NCI-H2171 treated with DMSO at 0.1 percent for 48 hours (cell line): ENCODE measurements at places on chromosomes 12 and 14.

DNA sequence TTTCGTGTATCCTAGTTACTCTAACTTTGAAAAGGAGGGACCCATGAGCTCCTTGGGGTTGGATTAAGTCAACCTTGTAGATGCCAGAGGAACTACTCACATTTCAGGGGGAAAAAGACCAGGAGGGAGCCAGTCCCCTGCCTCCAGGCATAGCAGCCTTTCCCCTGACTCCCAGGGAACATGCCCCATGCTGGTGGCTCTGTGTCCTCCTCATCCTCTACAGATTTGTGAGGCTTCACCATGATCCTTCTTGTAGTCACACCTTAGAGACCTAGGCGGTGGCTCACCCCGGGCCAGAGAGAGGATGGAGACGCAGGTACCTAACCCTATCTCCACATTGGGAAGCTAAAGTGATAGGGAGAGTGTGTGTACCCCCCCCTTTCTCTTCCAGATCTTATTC is 16.0 kb upstream of the PPP1R1A start:
- no peak for DNase-seq

DNA sequence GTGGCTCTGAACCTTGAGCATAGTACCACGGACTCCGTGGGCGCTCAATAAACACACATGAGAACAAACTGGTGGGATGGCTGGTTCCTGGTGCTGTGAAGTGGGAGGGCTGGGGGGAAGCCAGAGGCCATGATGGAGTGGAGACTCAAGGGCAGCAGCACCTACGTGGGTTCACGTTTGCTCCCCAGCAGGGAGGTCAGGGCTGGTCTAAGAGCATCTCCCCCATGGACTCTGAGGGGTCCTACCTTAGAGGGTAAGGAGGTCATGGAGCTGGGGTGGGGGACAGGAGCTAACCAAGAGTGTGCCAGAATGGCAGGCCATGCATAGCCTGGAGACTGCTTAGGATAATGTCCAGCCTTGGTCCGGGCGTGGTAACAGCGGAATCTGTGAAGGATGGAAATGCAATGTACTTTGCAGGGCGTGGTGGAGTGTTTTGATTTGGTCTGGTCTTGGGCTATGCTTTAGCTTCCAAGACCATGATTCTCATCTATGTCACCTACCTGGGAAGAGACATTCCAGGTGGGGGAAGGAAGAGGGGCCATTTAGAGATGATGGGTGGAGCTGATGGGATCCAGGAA is 103.0 kb downstream of the PRMT8 start:
- DNase-seq, result no peak

DNA sequence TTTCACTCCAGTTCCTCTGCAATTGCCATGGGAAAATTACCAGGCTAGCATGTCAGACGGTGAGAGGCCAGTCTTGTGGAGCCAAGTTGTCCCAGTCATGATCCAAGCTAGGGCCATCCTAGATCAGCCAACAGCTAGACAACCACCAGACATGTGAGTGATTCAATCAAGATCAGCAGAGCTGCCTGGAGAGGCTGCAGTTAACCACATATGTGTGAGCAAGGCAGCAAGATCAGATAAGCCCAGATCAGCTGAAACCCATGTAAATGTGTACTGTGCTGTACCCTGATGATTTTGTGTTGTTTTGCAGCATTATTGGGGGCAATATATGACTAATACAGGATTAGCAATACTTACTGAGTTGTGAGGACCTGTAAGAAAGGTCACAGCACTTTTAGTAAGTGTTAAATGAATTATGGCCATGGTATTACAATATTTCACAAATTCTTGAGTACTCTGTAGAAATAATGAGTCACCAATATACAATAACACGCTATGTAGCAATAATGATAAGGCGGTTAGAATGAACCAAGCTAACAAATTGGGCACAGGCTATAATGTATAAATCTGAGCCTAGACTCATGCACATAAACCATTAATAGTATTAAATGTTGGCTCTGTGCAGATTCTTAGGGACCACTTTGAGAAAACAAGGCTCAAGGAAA is 91.4 kb downstream of the SUDS3 start:
- DNase-seq, result no peak

DNA sequence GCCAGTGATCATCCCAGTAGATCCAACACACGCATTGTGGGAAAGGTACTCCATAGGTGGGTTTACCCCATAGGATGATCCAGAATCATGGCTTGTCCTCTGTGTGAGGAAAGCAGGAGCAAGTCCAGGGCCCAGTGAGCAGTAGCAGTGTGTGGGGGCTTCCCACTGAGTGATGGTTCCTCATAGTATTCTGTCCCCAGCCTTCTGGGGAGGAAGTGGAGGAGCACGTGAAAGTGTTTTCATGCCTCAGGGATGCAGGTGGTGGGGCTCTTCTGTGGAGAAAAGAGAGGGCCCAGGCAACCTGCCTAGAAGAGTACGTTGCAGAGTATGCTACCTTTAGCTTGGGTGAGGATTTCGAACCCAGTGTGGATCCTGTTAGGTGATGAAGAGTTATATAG is 56.5 kb downstream of the SUSD6 start:
- no peak for DNase-seq

DNA sequence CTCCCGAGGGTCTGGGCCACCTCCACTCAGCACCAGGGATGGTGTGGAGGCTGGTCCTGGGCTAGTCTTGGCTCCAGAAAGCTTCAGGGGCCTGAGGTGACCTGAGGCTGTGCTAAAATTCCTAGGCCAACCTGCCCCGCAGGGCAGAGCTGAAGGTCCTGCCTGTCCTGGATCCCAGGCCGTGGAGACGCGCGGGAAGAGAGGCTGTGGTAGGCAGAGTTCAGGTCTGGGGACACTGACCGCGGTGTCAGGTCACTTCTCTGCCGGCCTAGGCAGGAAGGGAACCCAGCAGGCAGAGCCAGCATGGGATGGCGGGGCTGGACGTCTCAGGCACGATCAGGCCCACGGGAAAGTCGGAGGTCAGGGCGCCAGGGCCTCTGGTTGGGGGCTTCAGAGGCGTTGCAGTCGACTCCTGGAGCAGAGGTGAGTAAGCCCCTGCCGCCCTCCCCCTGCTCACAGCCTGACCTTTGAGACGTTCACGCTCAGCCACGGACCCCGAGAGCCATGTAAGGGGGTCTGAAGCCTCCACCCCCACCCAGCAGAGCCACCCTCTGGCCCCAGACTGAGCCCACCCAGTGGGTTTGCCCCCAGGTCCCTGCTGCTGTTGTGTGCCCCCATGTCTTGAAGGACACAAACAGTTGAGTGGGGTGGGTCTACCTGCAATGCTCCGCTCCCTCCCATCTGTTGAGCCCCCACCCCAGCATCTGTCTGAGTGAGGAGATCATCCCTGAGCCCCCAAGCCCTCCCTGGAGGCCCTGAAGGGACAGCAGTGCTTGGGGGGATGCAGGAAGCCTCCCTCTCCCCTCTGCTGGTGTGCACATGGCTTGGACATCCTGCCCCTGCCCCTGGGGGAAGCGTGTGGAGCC is 142.7 kb downstream of the KIF26A start:
- no peak for DNase-seq

GRCh38 chr12:128606051-128606450 is 217.7 kb downstream of the SLC15A4 start:
- no peak for DNase-seq

- no peak for DNase-seq
Measured at GRCh38 chr12:24398605-24399004, 449.1 kb upstream of the SOX5 start.

GRCh38 chr14:63436286-63437098 is 106.7 kb downstream of the PPP2R5E start:
- DNase-seq, result no peak

DNA sequence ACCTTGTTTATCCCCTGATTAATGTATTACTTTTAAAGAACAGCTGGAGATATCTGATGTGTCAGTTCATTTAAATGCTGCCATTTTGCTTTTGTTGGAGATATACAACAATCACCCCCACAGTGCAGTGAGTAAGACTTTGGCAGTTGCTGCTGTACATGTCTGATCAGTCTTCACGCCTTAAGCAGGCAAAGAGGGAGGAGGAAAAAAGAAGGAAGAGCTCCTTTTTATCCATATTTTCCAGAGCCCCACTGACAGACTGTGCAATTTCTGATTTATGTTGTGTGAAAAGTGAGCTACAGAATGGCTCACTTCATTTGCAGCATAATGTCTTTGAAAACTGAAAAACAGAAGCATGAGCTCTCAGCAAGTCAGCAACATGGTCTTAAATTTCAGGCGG is 319.7 kb upstream of the LRIG3 start:
- DNase-seq, result no peak

GRCh38 chr12:67202011-67202677 is 67.0 kb upstream of the CAND1 start:
- DNase-seq, result no peak

- DNase-seq, result peak; percentile 90
Measured at GRCh38 chr14:78524196-78524595, 354.0 kb downstream of the NRXN3 start.

GRCh38 chr12:109689426-109689825 is 24.2 kb upstream of the FAM222A start:
- no peak for DNase-seq

- no peak for DNase-seq
Measured at GRCh38 chr14:81474148-81474492, 59.5 kb downstream of the SEL1L start.

- peak; percentile 93 for DNase-seq
Measured at GRCh38 chr14:32201816-32202490, at the start of gene RNU6-7. Gene RNU6-7, plus strand, starts transcription at chr14:32202045.

- DNase-seq, result no peak
Measured at GRCh38 chr12:67534681-67535080, 113.9 kb upstream of the DYRK2 start.

DNA sequence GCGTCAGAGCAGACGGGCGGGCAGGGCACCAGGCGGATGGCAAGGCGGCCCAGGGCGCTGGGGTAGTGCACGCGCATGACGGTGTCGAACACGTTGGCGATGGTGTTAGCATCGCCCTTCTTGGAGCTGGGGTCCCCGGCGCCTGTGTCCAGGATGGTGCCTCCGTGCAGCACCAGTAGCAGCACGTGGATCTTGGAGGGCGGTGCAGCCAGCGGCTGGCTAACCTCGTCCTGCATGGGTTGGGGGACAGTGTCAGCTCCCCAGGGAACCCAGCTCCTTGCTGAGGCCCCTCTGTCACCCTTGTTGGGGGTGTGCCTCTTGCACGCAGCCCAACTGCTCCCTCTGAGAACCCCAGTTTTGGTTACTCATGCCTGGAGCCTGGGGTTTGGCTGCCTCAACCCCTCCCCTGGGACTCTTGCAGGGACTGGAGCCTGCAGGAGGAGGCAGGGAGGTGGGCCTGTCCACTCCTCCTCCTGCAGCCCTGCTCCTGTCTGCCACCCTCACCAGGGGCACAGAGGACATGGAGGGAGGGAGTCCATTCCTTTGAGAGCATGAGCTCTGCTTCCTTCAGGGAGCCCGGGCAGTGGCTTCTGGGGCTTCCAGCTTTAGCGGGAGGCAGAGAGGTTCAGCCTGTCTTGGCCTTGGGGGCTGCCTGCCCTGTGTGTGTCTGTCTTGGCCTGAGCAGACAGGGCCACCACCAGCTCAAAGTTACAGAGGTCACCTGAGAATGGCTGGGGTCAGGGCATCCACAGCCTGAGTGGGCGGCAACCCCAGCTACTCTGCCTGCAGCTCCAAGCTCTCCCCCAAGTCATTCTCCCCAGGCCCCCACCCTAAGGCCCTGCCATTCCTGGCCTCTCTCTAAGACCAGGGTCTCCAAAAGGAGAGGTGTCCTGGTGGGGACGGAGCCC is 17.1 kb downstream of the ARL6IP4 start:
- no peak for DNase-seq

DNA sequence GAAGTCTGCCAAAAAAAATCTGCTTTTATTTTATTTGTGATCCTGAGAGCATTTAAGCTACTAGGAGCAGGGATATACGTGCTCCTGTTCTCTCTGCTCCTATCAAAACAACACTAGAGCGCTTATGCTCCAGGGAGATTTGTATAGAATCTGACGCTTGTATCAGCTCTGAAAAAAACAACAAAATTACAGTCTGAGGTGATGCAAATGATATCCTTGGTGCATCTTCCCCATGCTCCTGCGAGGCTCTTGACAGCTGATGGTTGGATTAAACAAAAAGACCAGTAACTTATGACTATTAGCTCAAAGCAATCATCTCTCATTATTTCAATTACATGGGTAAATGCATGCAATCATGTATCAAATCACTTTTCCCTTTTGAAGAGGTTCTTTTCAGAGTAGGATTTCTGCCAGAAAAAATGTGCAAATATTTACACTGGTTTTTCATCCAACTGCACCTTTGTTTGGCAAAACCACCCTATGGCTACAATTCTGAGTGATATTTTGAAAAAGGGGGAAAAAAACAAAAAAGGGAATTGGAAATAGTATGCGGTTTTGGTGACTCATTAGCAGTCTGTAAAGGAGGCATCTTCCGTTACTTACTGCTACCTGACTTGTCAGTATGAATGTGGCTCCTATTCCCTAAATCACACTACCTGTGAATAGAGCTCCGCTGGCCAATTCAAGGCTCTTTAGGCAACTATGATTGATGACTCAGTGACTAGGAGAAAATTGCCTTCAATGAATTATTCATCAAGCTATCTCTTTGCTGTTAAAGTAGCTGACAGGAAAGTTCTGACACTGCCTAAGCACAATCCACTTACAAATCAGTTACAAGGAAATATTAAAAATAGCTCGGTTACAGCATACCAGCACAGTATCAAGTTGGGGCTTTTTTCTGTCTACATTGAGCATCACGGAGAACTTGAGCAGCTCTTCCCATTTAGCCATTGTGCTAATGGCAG is 450.0 kb downstream of the FOXG1 start:
- DNase-seq, result peak; percentile 99

DNA sequence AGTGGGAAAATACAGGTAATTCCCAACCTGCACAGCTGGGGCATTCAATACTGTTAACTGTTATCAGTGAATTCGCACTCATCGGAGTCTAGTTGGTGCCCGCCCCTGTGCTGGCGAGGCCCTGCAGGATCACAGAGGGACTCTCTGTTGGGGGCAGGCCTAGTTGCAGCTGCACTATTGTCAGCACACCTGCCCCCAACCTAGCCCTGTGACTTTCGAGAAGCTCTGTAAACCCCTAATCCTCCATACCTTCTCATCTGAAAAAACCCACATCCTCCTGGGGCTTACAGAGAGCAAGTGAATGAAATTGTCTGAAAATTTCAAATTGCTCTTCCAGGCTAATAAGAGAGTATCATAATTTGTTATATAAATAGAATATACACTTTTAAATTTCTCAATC is 132.2 kb upstream of the NUDT4 start:
- no peak for DNase-seq

GRCh38 chr12:123145211-123145610 is 5.7 kb downstream of the PITPNM2 start:
- no peak for DNase-seq

GRCh38 chr12:38601949-38602348 is 285.4 kb downstream of the ALG10B start:
- DNase-seq, result no peak

- DNase-seq, result peak; percentile 77
Measured at GRCh38 chr12:75177997-75178396, 31.6 kb downstream of the KCNC2 start.

- peak; percentile 97 for DNase-seq
Measured at GRCh38 chr14:65070471-65070976, 31.8 kb downstream of the MAX start.

- DNase-seq, result no peak
Measured at GRCh38 chr14:75299059-75299458, 20.4 kb downstream of the FOS start.

DNA sequence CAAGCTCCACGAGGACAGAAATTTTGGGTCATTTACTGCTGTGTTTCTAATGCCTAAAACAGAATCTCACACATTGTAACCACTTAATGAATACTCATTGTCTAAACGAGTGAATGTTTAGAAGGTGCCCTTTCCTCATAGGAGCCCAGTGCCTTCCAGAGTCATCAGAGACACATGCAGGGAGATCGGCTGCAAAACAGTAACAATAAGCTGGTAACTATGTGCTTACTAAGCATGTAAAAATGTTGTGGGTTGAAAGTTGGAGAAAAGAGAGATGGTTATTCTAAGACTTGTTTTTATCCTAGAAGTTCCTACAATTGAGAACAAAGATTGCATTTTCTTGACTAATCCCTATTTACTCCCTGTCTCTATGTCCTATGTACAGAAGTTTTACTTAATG is 7.4 kb downstream of the TESPA1 start:
- no peak for DNase-seq
